ENCODE measurements at places on chromosomes 3 and 15.
A peak's percentile ranks its signal among the peaks of the same experiment; 100 is the strongest.

- DNase-seq, result no peak
These were observed 4.0 kb downstream of the OR5H14 start for GRCh38 chr3:98151241-98151640.

- peak; percentile 56 for DNase-seq
These were observed 17.4 kb downstream of the SH3BP5 start for GRCh38 chr3:15315003-15315402.

DNA sequence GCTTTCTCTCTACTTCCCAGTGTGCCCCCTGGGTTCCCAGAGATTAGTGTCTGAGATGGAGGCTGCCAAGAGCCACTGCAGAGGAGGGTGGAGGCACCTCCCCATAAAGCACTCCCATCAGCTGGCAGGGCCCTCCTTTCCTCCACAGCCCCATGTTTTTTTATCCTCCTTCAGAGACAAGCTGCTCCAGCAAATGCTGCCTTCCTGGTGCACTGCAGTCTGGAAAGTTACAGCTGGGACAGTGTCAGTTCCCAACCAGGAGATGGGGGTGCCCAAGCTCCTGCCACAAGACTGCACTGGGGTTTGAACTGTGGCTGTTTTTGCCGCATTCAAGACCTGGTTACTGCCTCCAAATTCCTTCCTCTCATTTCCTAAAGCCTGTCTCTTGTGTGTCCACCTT, 206.1 kb downstream of the CADPS start:
- DNase-seq, result no peak

DNA sequence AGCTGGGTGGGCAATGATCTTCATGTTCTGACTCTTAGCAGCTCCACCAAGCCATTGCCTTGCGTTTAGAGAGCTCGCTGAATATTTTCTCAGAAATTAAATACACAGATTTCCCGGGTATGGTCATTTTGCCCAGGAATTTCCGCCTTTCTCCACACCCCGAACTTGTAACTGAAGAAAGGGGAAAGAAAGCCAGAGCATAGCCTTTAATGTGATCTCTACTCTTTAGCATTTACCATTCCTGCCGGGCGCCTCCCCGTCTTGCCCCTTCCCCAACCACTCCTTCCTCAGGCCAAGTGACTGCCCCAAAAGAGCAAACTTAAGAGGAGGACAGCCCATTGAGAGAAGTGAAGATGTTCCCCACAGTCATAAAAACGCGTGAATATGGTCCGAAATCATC, 53.1 kb downstream of the LMCD1 start:
- no peak for DNase-seq

- DNase-seq, result no peak
These were observed 408.7 kb downstream of the SHQ1 start for GRCh38 chr3:72439321-72440183.

- DNase-seq, result no peak
These were observed 80.4 kb upstream of the MEF2A start for GRCh38 chr15:99485153-99485961.

- peak; percentile 79 for DNase-seq
These were observed 4.1 kb downstream of the LOXL1 start for GRCh38 chr15:73930371-73930770.

DNA sequence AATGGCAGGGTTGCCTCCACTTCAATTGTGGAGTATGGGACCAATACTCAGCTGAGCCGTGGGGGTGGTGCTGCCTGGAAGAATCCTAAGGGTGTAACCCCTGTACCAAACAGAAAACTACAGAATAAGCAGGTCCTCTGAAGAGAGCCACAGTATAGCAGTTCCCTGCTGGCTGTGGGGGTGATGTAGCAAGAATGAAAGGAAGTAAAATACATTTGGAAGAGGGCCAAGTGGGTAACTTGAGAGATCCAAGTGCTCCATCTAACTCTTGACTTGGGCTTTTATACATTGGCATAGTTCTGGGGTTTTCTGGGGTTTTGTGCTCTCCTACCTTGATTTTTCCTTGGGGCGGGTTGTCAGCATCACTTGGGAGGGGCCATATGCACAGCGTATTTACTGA, 341.4 kb downstream of the OTOL1 start:
- DNase-seq, result no peak

GRCh38 chr3:197345390-197345789, 47.0 kb upstream of the DLG1 start:
- DNase-seq, result no peak

DNA sequence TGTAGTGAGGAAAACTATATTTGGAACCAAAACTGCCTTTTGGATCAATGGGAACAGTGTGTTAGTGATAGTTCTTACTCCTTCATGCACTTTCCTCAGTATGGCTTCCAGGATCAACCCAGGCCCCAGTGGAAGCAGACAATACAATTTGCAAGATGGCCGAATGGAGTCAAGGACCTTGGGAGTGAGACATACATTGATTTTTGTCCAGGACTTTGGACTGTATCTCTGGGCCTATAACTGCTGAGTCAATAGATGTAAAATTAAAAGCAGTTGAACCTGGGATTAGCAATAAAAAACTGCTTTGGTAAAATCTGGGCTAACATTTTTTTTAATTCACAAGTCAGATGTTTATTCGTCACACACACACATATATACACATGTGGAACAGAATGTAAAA, 1.8 kb downstream of the ARRDC4 start:
- no peak for DNase-seq

DNA sequence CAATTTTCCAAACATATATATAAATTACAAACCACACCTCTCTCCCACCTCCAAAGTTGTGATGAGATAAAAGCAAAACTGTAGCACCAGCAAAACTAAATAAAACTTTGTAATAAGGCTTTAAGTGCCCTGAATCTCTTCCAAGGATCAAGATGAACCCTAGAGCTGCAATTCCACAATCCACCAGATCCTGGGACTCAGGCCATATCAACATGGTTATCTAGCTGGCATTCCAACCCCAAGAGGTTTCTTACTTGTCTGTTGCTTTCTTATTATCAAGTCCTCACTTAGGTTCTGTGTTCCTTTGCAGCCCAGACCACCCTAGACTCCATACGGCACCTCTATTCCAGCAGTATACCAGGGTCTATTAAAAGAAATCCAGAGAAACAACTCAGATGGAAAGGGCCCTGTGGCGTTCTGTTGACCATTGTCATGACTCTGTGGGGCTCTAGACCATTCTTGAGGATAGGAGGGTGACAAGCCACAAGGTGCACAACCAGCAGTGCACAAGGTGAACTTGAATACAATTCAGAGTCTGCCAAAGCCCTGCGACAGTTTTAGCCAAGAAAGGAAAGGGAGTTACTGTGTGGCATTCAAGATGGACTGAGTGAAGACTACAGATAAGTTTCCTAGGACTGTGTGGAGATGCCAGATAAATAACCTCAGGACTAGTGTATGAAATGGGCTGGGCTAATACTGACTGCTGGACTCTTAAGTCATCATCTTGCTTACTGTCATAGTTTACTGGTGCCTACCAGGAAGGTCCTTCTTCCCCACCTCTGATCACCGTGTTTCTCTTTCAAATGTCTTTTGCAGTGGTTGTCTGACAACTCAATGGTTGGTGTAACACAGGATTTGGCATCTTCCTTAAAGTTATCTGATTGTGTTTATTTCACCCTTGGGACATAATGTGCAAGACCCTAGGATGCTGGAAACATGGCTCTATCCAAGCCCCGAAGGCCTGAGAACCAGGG, 27.2 kb downstream of the ACKR2 start:
- DNase-seq, result no peak

DNA sequence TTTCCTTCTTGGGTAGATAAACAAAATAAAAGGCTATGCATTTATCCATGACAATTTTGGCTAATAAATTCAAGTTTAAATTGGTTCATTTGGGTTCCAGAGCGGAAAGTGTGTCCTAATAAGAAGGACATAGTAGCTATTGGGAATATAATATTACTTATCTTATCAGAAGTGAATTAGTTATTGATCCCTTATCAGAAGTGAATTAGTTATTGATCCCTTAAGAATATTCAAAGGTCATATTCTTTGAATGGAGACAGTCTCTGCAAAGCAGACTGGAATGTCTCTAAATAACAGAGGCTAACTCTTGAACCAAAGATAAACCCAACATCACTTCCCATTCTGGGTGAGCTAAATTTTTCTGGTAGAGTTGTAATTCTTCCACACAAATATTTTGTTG, 290.7 kb upstream of the BCHE start:
- no peak for DNase-seq

GRCh38 chr3:159273070-159273469, 471.2 kb downstream of the MFSD1 start:
- DNase-seq, result no peak

- DNase-seq, result no peak
These were observed 318.0 kb upstream of the LMCD1 start for GRCh38 chr3:8183627-8184026.

DNA sequence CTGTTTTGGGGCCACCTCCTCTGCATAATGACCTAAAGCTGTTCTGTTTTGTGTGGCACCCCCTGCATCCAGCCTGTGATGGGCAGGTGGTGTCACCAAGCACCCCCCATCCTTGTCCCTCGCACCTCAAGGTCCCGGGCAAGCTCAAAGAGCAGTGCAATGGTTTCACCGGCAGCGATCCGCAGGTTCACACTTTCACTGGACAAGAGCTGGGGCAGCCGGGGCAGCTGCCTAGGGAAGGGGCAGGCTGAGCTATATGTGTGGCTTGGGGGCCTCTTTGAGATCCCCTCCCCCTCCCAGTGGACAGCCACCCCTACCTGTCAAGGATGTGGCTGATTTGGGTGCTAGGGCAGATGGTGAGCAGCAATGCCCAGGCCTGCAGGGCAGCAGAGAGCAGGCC, 3.1 kb downstream of the IFRD2 start:
- DNase-seq, result no peak

DNA sequence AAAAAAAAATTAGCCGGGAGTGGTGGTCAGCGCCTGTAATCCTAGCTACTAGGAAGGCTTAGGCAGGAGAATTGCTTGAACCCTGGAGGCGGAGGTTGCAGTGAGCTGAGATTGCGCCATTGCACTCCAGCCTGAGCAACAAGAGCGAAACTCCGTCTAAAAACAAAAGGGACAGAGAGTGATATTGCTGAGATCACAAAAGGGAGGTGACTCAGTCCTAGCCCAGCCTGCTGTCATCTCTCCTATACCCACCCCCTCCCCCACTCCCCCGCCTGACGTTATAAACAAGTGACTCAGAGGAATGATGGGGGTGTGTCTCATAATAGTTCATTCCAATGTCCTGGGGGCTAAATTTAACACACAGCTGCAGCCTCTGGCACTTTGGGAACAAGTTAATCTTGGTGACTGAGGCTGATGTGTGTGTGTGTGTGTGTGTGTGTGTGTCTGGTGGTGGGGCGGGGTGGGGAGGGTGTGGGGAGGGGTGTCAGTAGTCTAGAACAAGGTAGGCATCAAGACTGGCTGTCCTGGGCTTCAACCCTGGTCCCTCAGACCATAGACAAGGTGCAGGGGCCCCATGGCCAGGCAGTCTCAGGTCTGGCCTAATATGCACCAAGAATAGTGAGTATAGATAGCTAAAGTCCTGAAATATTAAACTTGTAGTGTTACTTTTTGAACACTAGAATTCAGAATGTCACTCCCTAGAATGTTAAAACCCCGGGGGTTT, 1.3 kb upstream of the KLHL40 start:
- peak; percentile 98 for DNase-seq

- DNase-seq, result no peak
These were observed 30.0 kb downstream of the FILIP1L start for GRCh38 chr3:100084100-100084806.

- no peak for DNase-seq
These were observed 309.9 kb downstream of the CLSTN2 start for GRCh38 chr3:140244893-140245292.

DNA sequence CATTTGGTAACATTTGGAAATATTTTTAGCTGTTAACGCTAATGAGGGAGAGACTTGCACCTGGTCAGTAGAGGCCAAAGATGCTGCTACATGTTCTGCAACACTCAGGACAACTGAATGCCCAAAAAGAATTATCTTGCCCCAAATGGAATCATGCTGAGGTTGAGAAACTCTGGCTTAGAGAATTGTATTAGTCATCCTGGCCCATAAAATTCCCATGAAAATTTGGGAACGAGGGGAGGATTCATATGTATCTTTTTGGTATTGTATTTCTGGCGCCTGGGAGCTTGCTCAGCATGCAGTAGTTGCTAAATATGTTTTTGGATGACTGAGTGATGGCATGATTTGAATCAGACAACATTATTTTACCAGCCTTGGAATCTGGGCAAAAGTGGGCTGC, 59.9 kb downstream of the CHL1 start:
- DNase-seq, result no peak

- DNase-seq, result no peak
These were observed 181.8 kb downstream of the MCTP2 start for GRCh38 chr15:94412979-94413746.

GRCh38 chr3:177229791-177230190, 32.5 kb upstream of the TBL1XR1 start:
- DNase-seq, result peak; percentile 9

DNA sequence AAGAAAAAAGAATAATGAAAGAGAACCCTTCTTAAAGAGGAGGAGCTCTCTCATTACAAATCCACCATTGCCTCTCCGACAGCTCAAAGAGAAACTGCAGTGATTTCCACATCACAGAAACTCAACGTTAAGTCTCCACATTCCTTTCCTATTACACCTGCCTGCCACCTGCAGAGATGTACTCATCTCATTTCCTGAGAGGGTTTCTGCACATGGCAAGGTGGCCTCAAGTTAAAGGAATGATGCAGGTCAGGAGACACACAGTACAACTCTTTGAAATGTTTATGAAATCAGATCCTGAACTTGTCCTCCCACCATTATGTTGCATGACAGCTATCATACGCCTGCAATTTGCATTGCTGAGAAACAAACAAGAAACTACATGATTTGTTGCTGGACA, 458.4 kb upstream of the ADAMTS9 start:
- DNase-seq, result no peak

DNA sequence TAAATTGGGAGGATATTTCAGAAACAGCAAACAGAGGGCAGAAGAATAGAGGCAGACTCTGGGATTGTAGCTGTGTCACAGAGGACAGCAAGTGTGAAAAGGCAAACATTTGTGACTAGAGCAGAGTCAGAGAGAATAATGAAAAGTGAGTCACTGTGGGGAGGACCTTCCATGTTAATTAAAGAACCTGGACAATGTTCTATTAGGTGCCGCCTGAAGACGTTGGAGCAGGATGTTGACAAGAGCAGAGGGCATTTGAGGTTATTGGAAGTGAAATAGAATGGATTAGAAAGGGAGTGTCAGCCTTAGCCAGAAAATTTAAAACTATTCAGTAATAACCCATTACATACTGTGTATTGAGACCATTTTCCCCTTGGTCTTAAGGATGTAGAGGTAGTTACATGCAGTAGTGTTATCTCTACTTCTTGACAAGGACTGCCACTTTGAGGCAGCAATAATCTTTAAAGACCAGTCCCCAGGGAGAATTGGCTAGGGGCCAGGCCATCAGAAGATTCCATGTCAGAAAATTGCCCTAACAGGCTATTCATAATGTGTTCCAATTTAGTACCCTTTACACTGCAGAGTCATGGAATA, 5.8 kb downstream of the ACKR2 start:
- DNase-seq, result no peak

DNA sequence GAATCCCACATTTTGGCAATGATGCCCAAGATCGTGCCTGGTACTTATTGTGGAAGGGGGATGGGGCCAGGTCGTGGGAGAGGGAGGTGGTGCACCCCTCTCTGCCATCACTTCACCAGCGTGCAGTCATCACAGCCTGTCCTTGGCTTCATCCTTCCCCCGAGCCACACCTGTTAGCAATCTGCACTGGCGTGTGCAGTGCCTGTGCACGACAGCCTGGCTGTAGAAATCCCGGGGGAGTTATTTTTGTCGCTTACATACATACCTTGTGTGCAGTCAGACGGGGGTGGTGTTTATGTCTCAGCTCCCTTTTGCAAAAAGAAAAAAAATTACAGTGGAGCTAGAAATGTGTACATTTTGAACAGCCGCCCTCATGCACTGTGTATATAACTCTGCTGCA, 216.0 kb downstream of the TLE3 start:
- DNase-seq, result no peak

- no peak for DNase-seq
These were observed 150.9 kb downstream of the FBN1 start for GRCh38 chr15:48494631-48495030.
